ENCODE measurements at places on chromosomes 16 and 17. TPM values are rescaled to one million over a fixed set of nuclear protein-coding genes. Genes with fewer than 3 reads are reported as not detected.

EFNB3 gene
- not detected for total RNA-seq

CCL4L2 gene
- 48.9 TPM for total RNA-seq

SLC9A5 gene
- 5.9 TPM for total RNA-seq

MYCBPAP gene
- 8.5 TPM for total RNA-seq

WFDC1 gene
- total RNA-seq: not detected

OR4D1 gene
- 0.27 TPM for total RNA-seq

RNF222 gene
- not detected for total RNA-seq

CCL3 gene
- 981 TPM for total RNA-seq

KRTAP9-2 gene
- total RNA-seq: not detected

NR1D1 gene
- total RNA-seq: 6.7 TPM

PRSS33 gene
- not detected for total RNA-seq

CORO1A gene
- 1,051 TPM for total RNA-seq

CSF3 gene
- total RNA-seq: not detected

USB1 gene
- total RNA-seq: 42.2 TPM

USP36 gene
- 71.2 TPM for total RNA-seq

DUXB gene
- not detected for total RNA-seq

KRT20 gene
- not detected for total RNA-seq

TRPV2 gene
- total RNA-seq: 46.0 TPM

PIRT gene
- total RNA-seq: not detected

ICAM2 gene
- total RNA-seq: 66.7 TPM

VMO1 gene
- not detected for total RNA-seq

SLC5A10 gene
- not detected for total RNA-seq

PLCG2 gene
- 8.3 TPM for total RNA-seq

TBC1D3G gene
- not detected for total RNA-seq

CCL2 gene
- not detected for total RNA-seq

CNEP1R1 gene
- 24.5 TPM for total RNA-seq

LPCAT2 gene
- total RNA-seq: 0.12 TPM

CRHR1 gene
- not detected for total RNA-seq

SHBG gene
- total RNA-seq: not detected

TMEM98 gene
- 2.2 TPM for total RNA-seq

CCP110 gene
- 26.3 TPM for total RNA-seq

KREMEN2 gene
- not detected for total RNA-seq

DNAH17 gene
- 0.29 TPM for total RNA-seq

HBZ gene
- not detected for total RNA-seq

NUPR1 gene
- not detected for total RNA-seq

NPW gene
- total RNA-seq: 2.0 TPM
